ENCODE measurements at places on chromosomes 16 and 17.
A peak's percentile ranks its signal among the peaks of the same experiment; 100 is the strongest.

DNA sequence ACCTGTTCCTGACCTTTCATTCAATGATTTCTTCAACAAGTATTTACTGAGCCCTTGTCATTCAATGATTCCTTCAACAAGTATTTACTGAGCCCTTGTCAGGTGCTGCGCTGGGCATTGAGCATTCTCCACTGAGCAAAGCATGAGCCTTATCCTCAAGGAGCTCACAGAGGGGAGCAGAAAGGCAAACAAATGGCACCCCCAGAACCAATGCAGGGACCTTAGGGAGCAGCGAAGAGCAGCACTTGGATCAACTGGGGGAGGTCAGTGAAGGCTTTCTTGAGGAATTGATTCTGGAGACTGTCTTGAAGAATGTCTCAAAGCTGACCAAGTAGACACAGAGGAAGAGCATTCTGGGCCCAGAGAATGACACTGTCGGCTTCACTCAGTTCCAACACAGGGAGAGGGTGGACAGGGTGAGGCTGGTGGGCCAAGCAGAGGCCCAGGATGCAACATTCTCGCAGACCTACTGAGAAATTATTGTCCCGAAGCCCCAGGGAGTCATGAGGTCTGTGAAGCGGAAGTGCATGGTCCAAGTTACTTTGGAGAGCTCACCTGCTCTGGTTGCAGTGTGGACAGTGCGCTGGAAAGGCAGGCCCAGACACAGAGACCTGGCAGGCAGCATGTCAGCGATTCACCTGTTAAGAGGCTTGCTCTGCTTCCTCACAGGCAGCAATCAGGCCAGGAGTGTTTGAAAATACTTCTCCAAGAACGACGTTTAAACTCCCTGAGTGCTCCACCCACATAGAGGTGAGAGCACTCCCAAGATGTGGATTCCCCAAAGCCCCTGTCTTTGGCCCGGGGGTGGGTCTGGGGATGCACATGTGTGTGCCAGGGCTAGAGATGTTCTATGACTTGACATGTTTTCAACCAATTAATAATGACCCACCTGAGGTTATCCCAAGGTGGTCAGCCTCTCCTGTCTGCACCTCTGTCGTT lies 3.2 kb upstream of the MPO start:
- DNase-seq, result no peak

DNA sequence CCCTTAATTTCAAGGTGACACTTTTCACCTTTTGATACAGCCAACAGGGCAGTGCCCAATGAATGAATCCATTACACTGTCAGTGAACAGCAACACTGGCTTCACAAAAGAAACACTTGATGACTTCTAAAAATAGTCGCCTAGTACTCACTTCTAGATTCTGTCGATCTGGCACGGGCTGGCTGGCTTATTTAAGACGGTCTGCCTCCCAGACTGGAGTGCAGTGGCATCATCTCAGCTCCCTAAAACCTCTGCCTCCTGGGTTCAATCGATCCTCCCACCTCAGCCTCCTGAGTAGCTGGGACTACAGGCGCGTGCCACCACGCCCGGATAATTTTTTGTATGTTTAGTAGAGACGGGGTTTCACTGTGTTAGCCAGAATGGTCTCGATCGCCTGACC lies 1.9 kb downstream of the NDUFAB1 start:
- DNase-seq, result no peak

DNA sequence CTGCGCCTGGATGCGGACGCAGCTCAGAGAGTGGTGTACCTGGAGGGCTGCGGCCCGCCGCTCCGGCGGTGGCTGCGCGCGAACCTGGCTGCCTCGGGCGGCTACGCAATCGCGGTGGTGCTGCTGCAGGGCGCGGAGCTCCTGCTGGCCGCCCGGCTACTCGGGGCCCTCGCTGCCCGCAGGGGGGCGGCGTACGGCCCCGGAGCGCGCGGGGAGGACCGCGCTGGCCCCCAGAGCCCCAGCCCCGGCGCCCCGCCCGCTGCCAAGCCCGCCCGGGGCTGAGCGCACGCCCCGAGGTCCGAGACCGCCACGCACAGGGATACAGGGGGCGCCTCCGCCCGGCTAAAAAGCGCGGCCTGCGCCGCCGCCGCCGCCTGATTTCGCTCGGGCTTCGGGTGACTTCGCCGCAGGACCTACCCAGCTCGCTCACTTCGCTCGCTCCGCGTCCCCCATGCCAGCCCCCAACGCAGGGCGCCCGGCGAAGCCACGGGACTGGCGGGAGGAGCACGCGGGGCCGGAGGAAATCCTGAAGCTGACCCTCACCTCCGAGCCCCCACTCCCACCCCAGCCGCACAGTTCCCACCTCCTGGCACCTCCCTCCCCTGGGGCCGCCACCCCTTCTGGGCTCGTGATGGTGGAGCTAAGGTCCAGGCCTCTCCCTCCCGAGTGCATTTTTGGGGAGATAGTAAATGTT lies 8.2 kb downstream of the PDE6G start:
- DNase-seq, result no peak

- no peak for DNase-seq
Observed at GRCh38 chr16:53773881-53774280, 69.9 kb downstream of the FTO start.

DNA sequence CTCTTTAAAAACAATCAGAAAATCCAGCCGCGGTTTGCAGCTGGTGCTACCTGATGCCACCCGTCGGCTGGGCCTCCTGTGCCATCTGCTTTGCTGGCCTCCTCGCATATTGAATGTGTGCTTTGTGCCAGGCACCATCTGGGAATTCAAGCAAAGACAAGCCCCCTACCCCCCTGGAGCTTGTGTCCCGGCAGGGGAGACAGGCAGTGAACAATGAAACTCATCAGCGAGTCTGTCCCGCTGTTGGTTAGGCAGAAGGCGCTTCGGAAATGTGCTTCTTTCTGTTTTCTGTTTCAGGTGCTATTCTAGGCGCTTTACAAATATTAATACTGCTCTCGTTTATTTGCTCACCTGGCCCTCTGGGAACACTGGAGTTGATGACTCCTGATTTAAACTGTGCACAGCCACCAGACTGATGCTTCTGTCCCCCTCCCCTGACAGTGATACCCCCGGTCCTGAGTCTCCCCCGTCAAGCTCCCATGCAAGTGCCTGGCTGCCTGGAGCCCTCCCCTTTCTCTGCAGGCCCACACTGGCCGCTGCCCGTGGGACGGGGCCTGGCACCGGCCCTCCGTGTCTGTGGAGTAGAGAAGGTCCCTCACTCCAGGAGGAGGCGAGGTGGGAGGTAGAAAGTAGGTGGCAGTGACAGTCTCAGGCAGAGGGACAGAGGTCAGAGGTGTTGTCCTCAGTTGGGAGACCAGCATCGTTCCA lies 126.1 kb upstream of the PLCG2 start:
- no peak for DNase-seq

GRCh38 chr17:62189377-62189776 lies 124.3 kb upstream of the MED13 start:
- DNase-seq, result no peak

DNA sequence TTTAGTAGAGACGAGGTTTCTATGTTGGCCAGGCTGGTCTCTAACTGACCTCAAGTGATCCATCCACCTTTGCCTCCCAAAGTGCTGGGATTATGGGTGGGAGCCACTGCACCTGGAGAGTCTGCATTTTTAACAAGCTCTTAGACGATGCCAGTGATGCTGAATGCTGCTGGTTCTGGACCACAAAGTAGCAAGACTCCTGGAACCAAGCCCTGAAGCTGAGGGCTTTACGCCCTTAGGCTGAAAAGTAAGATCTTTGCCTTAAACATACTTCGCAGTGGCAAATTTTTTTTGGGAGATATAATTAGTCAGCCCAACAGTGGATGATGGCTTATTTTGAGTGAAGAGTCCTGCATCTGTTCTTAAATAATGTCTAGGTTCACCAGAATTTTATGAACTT lies 14.0 kb downstream of the METTL9 start:
- DNase-seq, result no peak

DNA sequence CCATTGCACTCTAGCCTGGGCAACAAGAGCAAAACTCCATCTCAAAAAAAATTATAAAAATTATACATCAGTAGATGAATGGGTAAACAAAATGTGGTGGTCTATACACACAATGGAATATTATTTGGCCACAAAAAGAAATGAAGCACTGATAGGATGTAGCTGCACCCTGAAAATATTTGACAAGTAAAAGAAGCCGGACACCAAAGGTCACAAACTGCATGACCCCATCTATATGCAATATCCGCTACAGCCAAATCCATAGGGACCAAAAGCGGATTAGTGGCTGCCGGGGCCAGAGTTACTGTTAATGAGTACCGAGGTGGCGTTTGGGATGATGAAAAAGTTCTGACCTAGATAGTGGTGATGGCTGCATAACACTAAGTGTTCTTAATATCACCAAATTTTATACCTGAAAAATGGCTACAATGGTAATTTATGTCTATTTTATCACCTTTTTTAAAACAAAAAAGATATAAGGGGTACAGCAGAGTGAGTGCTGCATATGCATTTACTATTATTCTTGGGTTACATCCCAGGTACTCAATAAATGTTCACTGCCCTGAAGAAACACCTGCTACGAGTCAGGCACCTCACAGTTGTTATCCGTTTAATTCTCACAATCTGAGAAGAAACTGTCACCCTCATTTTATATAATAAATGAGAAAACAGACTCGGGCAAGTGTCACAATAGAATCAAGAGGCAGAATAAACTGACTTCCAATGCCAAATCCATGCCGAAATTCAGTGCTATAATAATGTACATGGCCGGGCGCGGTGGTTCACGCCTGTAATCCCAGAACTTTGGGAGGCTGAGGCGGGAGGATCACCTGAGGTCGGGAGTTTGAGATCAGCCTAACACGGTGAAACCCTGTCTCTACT lies 807 bp upstream of the HBQ1 start:
- no peak for DNase-seq

GRCh38 chr17:38733982-38734973 lies 4.1 kb downstream of the CISD3 start:
- peak; percentile 60 for DNase-seq

- peak; percentile 34 for DNase-seq
Observed at GRCh38 chr16:79380995-79381602, 219.4 kb downstream of the MAF start.

GRCh38 chr17:3740611-3741073 lies 16.9 kb downstream of the HASPIN start:
- DNase-seq, result peak; percentile 69

- DNase-seq, result no peak
Observed at GRCh38 chr17:34442387-34443111, 79.5 kb upstream of the CCL1 start.

DNA sequence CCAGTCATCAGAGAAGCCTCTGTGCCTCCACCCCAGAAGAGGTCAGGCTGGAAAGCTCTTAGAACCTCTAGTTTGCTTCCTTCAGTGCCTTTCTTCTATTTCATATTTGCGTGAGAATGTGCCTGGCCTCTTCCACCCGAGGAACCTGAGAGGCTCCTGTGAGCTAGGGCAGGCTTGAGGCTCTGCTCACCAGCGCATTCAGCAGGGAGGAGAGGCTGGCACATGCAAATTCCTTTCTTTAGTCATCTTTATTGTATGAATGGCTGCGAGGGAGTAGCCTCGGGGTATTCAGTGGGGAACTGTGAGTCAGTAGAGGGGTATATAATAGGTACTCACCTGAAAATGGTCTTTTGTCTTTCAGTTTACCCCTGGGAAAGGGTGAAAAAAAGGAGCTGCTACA lies 268.3 kb downstream of the ABCC12 start:
- DNase-seq, result no peak

- DNase-seq, result peak; percentile 80
Observed at GRCh38 chr17:46212634-46213435, 19.6 kb upstream of the KANSL1 start.

GRCh38 chr16:86294535-86295196 lies 215.7 kb upstream of the FOXF1 start:
- DNase-seq, result no peak

- DNase-seq, result no peak
Observed at GRCh38 chr17:27984404-27984803, 58.1 kb upstream of the NLK start.

GRCh38 chr17:46922487-46922803 lies 515 bp upstream of the GOSR2 start:
- no peak for DNase-seq

GRCh38 chr16:67701420-67701819 lies 17.7 kb downstream of the GFOD2 start:
- no peak for DNase-seq

DNA sequence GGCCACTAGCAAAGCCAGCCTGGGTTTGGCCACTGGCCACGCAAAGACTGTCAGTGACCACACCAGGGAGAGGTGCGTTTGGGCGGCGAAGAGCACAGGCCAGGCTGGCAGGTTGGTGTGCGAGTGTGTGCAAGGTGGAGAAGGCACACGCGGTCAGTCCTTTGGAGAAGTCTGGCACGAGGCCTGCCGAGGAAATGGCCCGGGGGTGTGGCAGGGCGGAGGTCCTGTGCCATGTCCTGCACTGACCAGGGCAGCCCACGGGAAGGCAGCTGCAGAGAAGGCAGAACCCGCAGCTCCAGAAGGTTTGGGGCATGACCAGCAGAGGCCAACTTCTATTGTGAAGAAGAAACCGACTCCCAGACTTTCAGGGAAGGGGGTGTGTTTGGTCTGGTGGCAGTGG lies 90.8 kb downstream of the ADCY9 start:
- DNase-seq, result no peak

DNA sequence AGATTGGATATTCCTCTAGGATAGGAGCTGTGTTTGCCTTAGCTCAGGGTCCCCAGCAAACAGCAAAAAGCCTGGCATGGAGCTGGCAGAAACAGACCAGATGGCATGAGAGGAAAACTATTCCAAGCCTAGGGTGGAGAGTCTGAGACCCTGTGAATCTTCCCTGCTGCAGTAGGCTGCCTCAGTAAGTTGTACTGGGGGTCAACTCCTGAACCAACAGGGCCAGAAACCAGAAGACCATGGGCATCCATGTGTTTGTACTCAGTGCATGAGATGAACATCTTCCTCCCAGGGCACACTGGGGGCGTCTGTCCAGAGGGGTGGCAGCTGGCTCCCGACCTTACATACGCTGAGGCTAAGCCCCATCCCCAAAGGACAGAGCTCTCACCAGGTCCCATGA lies 214.4 kb downstream of the C16orf78 start:
- no peak for DNase-seq

- no peak for DNase-seq
Observed at GRCh38 chr16:53844804-53845203, 140.8 kb downstream of the FTO start.

DNA sequence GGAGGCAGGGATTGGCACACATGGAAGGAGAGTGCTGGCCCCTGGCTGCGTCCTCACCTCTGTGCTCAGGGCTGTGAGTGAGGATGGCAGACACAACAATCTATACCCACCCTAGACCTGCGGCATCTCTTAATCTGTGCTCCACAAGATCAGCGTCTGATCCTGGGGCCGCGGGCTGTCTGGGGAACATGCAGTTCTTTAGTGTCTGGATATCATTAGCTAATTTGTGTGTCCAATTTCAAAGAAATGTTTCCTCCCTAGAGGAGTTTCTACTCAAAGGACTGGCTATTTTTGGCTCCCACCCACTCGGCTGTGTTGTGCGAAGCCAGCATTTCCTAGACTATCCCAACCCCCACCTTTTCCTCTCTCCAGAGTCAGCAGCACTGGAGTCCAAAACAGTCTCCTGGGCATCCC lies 93.8 kb downstream of the GRIN2A start:
- no peak for DNase-seq

DNA sequence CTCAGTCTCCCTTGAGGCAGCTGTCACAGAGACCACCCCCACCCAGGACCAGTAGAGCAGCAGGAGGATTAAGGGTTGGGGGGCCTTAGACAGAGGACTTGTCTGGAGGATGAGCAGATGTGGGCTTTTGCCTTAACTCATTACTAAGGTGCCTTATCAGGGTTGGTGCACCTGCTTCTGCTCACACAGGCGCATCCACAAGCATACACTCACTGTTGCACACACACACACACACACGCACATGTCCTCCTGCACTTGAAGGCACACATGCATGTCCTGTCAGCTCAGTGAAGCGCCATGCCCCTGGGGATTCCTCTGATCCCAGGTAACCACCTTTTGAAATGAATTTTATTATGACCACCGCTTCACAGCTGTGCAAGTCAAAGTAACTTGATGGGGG lies 1.2 kb downstream of the GFAP start:
- DNase-seq, result no peak

Measured in CD4-positive, alpha-beta T cell treated with Interleukin-6 for 4 hours (primary cell).